ENCODE measurements at places on chromosomes 16 and 17.

DNA sequence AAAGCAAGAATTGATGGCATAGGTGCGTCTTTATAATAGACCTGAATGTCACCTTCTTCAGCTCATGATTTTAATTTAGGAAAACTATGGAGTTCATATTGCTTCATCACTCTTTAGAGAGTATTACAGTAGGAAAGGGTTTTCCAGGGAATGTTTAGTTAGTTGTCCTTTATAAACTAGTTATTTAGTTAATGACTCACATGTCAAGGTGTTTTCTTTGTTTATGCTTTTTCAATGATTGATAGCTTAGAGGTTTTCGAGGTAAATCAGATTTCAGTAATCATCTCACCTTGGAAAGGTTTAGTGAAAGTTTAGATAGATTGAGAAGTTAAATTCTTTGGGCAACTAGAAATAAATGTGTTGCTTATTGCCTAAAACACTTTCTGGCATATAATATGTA is 9.8 kb downstream of the WSB1 start:
- no peak for DNase-seq

- no peak for DNase-seq
Measured at GRCh38 chr17:55454906-55455474, 33.4 kb upstream of the MMD start.

GRCh38 chr16:69319381-69319780 is 8.2 kb downstream of the VPS4A start:
- no peak for DNase-seq

GRCh38 chr16:9345046-9345445 is 253.6 kb downstream of the HAPSTR1 start:
- DNase-seq = no peak

- DNase-seq = no peak
Measured at GRCh38 chr17:74524653-74525464, 6.4 kb downstream of the CD300LB start.

- DNase-seq = no peak
Measured at GRCh38 chr17:34275881-34276280, 5.9 kb downstream of the CCL7 start.

GRCh38 chr17:44311562-44312181 is 3.3 kb downstream of the RUNDC3A start:
- no peak for DNase-seq

DNA sequence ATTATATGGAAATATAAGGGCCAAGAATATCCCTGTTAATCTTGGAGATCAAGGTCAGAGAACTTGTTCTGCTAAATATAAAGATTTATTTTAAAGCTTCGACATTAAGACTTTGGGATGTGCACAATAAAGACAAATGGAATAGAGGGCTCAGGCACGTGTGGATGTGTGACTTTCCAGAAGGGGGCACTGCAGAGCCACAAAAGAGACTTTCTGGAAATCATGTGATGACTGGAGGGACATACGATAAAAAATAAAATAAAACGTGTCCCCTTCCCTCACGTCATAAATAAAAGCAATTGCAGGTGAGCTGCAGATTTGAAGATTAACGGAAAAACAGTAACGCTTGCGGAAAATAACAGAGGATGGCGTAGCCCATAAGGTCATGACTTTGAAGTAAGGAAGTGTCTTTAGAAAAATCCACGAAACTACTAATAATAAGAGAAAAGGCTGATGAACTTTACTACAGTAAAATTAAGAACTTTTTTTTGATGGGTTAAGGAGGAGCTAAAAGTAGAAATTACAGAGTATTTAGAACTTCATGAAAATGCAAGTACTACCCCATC is 9.4 kb upstream of the ENGASE start:
- DNase-seq = peak; percentile 67

GRCh38 chr16:11976850-11977375 is 379 bp downstream of the SNX29 start:
- DNase-seq = peak; percentile 11

DNA sequence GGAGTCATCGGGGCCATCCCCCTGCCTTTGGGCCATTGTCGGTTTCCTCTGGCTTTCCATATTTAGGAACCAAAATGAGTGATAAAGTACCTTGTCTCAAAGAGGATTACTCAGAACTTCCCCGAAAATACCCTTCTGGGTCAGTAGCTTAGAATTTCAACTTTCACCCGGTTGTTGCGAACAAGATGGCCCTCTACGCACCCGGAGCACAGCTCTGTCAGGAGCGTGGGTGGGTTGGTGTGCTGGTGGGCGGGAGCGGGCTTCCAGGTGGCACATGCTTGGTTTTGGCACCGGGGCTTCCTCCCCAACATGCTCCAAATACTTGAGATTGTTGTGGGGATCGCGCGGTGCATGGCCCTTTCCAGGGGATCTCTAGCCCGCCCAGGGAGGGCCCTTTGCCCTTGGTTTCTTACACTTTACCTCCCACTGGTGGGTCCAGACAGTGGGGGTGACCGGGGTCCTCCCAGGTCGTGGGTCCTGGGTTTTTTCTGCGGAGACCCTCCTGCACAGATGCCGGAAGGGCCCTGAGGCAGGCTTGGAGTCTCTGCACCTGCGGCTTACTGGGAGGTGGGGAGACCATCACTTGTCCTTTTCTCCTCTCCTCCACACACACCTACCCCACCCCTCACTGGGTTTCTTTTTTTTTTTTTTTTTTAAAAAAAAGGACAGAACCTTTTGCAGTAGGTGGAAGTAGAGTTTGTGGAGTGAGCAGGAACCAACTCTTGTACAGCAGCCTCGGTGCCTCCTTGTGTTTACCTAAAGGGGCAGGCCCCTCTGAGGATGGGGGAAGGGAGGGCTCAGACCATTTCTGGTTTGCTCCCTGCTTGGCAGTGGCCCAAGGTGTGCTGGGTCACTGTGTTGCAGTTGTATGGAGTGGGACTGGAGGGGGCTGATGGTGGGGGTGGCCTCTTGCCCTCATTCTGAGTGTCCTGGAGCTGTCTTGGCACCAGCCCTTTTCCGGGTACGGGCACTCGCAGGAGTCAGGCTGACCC is 142.1 kb downstream of the SEC14L1 start:
- DNase-seq = peak; percentile 54

GRCh38 chr17:43834106-43834505 is 1.2 kb upstream of the MPP3 start:
- DNase-seq = no peak

DNA sequence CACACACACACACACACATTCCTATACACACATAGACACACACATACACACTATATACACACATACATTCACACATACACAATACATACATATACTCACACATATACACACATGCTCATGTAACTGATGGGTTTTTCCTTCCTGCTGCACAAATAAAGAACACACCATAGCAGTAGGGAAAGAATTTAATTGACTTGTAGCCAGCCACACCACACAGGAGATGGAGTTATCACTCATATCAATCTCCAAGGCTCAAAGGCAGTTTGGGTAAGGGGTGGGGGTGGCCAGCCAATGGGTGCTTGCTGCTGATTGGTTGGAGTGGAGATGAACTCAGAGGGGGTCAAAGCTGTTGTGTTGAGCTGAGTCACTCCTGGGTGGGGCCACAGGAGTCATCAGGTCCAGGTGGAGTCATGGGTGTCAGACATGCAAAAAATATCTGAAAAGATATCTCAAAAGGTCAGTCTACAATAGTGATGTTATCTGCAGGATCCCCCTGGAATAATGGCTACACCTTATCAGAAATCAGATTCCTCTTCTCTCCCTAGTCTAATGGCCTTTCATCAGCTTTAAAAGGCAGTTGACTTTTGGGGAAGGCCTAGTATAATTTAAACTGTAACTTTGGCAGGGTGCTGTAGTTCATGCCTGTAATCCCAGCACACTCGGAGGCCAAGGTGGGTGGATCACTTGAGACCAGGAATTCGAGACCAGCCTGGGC is 46.1 kb downstream of the WSB1 start:
- no peak for DNase-seq

DNA sequence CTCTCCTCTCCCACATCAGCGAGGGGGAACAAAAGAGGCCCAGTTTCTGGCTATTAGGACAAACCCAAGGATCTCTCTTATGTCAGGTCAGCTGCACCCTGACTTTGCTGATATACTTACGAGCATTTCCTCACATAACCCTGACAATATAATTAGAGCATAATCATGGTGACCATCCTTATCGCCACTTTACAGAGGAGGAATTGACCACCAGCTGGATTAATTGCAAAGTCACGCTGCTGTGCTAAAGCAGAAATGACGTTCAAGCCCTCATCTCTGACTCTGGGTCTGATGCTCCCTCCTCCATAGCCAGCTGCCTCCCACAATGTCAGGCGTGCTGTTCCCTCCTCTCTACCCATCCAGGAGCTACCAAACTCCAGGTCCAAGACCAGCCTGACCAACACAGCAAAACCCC is 42.6 kb downstream of the TRARG1 start:
- DNase-seq = no peak

- peak; percentile 85 for DNase-seq
Measured at GRCh38 chr17:31596382-31597323, 205.2 kb downstream of the RAB11FIP4 start.

- DNase-seq = no peak
Measured at GRCh38 chr17:47774987-47775580, 42.0 kb downstream of the TBX21 start.

DNA sequence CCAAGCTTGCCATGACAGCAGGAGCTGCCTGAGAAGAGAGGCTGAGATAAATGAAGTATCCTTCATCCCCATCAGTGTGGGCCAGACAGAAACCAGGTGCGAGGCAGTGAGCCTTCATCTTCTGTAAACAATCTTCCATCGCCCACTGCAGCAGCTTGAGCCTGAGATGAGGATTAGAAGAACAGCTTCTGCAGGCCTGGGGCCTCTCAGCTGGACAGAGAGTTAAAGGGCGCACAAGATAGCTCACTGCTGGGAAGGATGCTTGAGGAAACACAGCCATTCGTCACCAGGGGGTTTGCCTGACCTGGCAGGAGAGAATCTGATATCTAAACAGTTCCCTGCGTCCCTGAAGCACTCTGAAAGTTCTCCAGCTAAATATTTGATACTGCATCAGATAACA is 27.1 kb downstream of the HOXB1 start:
- no peak for DNase-seq

DNA sequence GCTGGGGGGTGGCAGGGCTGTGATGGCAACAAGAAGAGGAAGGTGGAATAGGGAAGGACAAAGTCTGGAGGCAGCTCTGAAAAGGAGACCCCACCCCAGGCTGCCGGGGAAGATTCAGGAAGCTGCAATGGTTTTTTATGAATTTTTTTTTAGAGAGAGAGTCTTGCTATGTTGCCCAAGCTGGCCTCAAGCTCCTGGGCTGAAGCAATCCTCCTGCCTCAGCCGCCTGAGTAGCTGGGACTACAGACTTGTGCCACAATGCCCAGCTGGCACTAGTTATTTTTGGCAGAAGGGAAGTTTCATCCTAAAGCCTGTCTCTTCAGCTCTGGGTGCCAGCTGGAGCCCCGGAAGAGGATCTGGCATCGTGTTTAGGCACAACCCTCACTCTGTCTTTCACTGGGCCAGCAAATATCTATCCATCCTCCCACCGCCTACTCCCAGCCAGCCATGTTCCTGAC is 1.3 kb upstream of the CES3 start:
- no peak for DNase-seq

DNA sequence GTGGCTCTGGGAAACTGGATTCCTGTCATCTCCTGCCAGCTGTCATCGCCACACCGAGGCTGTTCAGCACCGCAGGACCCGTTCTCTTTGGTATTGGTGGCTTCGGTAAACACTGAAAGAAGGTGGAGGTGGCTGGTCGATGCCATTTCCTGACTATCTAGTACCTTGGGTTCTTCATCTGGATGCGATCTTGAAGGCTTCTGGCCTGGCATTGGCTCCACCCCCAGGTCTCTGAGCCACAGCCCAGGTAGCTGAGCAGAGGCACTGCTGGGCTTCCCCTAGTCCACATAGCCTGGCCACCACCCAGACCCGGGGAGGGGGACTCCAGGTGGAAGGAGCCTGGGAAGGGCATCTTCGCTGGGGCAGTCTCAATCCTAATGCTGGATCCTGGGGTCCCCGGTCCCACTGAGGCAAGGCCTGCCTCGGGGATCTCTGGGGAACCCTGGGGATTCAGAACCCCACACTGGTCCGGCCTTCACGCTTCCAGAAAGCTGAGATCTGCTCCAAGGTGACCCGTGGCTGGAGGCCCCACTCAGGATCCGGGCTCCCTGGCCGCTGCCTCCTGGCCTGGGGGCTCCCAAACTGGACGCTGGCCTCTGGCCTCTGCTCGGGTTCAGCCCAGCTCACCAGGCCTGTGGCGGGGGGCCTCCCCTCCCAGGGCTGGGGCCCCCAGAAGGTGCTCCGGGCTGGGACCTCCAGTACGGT is 1.8 kb downstream of the C16orf54 start:
- DNase-seq = no peak

- no peak for DNase-seq
Measured at GRCh38 chr16:69513180-69513966, 52.4 kb upstream of the NFAT5 start.

DNA sequence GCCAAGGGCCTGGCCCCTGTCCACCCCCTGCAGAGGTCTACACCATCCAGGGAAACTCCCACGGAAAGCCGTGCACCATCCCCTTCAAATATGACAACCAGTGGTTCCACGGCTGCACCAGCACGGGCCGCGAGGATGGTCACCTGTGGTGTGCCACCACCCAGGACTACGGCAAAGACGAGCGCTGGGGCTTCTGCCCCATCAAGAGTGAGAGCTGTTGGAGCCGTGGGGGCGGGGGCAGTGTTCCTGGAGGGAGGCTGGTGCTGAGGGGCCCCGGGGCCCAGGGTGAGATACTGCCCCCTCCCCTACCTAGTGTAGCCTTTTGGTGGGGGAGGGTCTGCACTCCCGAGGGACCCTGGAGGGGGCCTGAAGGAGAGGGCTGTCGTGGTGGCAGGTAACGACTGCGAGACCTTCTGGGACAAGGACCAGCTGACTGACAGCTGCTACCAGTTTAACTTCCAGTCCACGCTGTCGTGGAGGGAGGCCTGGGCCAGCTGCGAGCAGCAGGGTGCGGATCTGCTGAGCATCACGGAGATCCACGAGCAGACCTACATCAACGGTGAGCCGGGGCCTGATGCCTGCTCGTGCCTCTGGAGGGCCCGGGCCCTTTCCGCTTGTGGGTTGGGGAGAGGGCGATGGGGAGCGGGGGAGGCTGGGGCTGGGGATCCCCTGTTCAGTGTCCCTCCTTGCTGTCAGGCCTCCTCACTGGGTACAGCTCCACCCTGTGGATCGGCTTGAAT is 38.8 kb downstream of the MRC2 start:
- no peak for DNase-seq

- no peak for DNase-seq
Measured at GRCh38 chr17:1294157-1294717, 14.8 kb downstream of the TRARG1 start.

- no peak for DNase-seq
Measured at GRCh38 chr17:80717720-80718083, 173.1 kb downstream of the RPTOR start.

DNA sequence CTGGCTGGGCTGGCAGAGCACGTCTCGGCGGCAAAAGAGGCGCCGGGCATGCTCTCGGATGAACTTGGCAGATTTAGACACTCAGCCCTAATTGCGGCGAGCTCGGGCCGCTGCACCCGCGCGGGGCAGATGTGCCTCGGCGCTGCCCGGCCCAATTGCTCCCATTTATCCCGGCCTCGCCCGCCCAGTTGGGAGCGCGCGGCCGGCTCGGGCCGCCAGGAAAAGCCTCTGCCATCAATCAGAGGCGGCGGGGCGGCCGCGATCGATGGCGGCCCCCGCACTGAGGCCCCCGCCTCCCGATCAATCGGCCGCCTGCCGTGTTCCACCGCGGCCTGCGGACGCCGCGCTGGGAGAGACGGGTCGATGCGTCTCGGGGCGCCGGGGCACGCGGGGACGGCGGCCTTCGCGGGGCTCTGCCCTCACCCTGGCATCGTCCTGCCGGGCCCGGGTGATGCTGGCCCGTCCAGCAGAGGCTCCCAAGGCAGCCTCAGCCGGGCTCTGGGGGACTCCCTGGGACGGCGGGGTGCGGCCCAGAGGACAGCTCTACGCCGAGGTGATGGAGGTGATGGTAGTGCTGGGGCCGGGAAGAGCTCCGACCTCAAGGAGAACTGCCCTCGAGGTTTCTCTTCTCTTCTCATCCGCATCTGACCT is 200.9 kb upstream of the N4BP1 start:
- no peak for DNase-seq

Measured in BE2C (cell line).